ENCODE measurements at places on chromosomes 16 and 17.

DNA sequence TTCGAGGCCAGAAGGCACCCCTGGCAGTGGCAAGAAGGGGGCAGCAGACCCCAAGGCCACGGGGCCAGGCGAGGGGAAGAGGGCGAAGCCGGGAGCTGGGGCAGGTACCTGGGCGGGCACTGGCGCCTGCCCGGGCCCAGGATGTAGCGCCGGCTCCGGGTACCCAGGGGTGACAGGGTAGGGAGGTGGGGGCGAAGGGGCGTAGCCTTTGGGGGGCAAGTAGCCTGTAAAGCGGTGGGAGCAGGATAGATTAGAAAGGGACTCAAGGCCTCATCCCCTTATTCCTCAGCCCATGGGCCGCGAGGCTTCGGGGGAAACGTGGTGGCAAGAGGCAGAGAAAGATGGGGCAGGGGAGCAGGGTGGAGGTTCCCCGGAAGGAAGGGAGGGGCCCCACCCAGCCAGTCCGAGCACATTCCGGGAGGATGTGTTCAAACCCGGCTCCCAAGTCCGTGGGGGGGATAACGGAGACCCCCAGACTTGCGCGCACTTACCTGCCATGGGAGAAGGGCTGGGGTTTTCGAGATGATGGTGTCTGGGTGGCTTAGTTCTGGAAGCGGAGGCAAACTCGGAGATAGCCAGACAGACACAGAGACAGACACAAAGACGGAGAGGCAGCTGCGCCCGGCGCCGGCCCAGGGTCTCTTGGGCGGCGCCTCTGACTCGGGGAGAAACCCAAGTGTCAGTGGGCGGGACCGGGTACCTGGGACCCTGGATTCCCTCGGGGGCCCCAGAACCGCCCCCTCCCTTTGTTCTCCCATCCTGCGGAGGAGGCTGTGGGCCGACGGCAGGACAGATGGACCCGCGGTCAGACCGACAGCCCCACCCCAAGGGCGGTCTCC is 493 bp downstream of the PLSCR3 start:
- DNase-seq: peak; percentile 66

DNA sequence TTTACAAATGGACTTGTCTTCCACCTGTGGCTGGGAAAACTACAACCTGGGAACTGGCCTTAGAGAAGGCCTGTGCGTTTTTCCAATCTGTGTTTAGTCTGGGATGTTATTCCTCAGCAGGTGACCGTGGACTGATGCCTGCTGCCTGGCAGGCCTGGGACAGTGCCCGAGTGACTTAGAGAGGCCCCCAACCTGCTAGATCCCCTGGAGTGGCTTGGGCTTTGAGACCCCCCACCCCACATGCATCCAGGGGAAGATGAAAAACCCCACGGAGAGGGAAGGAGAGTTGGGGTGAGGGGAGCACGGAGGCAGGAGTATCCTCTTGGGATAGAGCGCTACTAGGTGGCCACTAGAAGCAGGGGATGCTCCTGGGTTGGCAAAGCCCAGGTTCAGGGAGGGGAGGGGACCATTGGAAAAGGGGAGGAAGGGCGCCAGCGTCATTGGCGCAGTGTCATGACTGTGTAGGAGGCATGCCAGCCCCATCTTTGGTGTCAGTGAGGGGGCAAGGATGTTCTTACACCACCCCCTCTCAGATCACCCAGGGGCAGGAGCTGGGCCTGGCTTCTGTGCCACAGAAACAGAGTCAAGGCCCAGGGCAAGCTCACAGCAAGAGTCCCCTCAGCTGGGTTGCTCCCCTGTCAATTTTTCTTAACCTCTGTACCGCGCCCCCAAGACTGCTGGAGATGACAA is 54.1 kb downstream of the MEAK7 start:
- no peak for DNase-seq

GRCh38 chr16:705431-706188 is at the start of gene FBXL16:
Gene FBXL16, minus strand, starts transcription at chr16:705801. Its CDS starts 8,396 bp downstream, at chr16:697405.
- no peak for DNase-seq

GRCh38 chr17:39971076-39971603 is 8.3 kb downstream of the GSDMA start:
- no peak for DNase-seq

GRCh38 chr17:2054512-2055291 is at the start of gene HIC1:
Gene HIC1, plus strand, starts transcription at chr17:2055103. Its CDS starts 1,588 bp downstream, at chr17:2056691.
- peak; percentile 66 for DNase-seq

DNA sequence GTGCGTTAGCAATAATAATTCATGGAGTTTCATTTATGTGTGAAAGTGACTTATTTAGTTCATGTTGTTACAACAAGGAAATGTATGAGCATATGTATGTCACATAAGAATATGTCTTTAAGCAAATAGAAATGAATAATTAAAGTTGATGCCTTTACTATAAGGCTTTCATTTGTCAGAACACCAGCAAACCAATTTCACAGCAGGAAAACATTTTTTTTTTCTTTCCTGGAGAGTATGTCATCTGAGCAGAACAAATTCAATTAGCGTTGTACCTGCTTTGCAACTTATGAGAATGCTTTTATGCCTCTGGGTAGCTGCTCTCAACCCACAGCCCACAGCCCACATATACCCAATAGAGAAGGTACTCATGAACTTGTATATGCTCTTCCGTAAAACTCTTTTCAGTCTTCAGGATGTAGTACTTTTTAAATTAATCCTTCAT is 26.3 kb upstream of the APOH start:
- peak; percentile 11 for DNase-seq

DNA sequence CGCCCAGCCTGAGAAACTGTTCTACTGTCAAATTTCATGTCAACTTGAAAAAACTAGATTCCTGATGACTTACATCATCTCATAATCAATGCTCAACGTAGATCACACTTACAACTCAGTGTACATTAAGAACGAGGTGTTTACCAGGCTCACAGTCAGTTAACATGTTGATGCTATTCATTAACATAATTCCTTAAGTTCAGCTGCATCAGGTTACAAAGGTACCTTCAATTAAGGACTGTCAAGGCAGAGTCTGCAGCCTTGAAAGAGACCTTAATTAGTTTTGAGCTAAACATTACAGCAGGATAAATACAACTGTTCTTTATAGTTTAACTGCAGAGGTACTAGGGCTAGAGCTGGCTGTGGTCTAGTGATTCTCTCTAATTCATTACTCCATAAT is 1.9 kb downstream of the GNA13 start:
- no peak for DNase-seq

- no peak for DNase-seq
These were observed 119.3 kb downstream of the STX8 start for GRCh38 chr17:9456330-9456729.

- no peak for DNase-seq
These were observed 998 bp upstream of the PRKCA start for GRCh38 chr17:66301367-66301863.

GRCh38 chr17:75454193-75454592 is 2.2 kb upstream of the TMEM94 start:
- no peak for DNase-seq

- DNase-seq: no peak
These were observed 21.6 kb downstream of the ZNF276 start for GRCh38 chr16:89742948-89743347.

DNA sequence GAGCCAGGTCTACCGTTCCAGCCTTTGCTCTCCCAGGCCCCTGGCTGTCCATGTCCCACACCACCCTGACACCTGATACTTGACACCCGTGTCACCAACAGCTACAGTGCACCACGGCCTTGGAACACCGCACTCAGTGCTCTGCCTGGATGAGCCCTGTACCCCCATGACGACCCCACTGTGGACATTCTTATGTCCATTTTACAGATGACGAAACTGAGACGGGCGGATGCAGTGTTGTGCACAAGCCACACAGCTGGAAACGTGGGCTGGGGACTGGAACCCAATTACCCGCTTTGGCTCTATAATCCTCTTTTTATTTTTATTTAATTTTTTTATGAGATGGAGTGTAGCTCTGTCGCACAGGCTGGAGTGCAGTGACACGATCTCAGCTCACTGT is 83.6 kb upstream of the CBX4 start:
- DNase-seq: no peak

DNA sequence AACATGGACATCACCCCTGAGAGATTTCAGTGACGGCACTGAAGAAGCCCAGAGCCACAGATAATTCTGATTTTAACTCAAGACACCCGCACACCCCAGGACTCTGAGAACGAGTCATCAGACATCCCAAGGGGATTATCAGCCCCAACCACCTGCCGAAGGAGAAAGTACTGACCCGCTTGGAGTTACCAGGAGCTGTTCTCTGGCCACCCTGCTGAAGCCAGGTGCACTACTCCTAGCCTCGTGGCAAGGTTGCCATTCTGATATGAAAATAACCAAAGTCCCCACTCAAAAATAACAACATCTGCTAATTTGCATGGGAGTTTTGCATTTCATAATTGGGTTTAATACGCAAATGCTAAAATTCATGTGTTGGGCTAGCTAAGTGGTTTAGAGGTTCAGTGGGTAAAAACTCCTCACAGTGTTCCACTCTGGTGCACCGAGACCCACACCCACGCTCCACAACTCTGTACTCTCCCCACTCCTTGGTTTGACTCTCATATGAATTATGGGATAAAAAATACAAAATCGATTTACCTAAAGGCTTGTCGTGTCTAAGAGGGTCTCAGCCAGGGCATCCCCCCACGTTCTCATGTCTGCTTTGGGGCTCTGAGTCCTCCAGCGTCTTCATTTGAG is 143.0 kb upstream of the NOL11 start:
- DNase-seq: no peak

- no peak for DNase-seq
These were observed 38.5 kb downstream of the ERCC4 start for GRCh38 chr16:13958474-13958873.

- no peak for DNase-seq
These were observed at the start of gene NUPR1 for GRCh38 chr16:28538733-28539596. Gene NUPR1, minus strand, starts transcription at chr16:28538974. Its CDS starts 67 bp downstream, at chr16:28538907.

DNA sequence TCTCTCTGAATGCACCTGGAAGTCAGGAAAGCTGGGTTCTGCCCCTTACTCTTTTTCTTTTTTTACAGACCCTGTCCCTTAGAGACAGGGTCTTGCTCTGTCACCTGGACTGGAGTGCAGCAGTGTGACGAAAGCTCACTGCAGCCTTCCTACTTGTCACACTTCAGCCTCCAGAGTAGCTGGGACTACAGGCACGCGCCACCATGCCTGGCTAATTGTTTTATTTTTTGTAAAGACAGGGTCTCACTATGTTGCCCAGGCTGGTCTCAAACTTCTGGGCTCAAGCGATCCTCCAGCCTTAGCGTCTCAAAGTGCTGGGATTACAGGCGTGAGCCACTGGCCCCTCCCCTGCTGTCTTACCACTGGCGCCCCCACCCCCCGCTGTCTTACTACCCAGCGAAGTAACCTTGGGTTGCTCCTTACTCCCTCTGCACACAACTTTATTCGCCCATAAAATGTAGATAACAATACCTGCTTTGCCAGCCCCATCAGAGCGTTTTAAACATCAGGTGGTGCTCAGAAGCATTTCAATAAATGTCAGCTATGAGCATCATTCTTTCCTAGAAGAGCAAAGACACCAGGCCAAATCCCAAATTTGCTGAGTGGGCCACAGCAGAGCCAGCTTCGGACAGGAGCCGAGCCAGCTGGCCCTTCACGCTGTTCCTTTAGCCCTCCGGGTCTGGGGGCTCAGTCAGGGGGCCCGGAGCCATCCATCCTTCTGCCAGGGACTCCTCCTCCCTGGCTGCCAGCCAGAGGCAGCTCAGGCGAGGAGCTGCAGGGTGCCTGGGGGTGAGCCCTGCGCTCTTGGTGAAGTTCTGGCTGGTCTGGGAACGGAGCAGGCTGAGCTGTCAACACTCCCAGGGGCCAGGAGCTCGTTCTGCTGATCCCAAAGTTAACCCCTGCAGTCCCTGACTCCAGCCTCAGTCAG is 24.4 kb downstream of the SRL start:
- no peak for DNase-seq

GRCh38 chr16:85250609-85251223 is 138.4 kb upstream of the CIBAR2 start:
- DNase-seq: no peak

DNA sequence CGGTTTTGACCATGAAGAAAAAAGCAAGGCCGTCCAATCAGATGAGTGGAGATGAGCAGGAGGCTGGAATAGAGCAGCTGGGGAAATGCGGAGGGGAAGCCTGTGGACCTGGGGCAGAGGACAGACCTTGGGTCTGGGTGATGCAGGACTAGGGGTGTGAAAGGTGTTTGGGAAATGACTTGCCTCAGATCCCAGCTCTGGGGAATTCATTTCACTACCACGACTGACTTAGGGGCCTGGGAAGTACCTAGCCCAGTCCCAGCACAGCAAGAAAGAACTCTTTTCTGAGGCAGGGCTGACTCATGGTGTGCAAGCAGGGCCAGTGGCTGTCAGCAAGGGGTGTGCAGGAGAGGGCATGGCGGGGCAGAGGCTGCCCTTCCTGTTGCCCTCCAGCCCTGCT is 14.8 kb downstream of the DNAI2 start:
- no peak for DNase-seq

GRCh38 chr16:88977018-88977811 is at the start of gene CBFA2T3:
Gene CBFA2T3, minus strand, starts transcription at chr16:88977207. Its CDS starts 400 bp downstream, at chr16:88976807.
- peak; percentile 11 for DNase-seq

- peak; percentile 45 for DNase-seq
These were observed 48.4 kb upstream of the SKAP1 start for GRCh38 chr17:48478224-48479013.

DNA sequence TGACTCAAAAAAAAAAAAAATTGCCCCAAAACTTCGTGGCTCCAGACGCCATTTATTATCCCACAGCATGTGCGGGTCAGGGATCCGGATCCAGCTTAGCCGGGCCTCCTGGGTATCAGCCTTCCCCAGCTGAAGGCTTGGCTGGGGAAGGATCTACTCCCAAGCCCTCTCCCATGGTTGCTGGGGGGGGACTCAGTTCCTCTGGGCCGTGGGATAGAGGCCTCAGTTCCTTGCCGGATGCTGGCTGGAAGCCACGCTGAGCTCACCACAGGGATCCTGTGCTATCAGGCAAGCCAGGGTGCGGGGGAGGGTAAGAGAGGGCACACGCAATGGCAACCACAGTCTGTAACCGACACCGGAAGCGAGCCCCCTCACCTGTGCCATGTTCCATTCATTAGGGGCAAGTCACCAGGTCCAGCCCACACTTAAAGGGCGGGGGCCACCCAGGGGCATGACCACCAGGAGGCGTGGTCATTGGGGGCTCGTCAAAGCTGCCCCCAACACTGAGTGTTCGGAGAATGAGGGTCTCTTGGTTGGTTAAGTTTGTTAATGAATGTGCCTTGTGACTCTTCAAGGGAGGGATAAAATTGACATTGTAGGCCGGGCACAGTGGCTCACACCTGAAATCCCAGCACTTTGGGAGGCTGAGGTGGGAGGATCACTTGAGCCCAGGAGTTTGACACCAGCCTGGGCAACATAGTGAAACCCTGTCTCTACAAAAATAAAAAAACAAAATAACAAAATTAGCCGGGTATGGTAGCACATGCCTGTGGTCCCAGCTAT is 210.0 kb upstream of the GSE1 start:
- DNase-seq: no peak

GRCh38 chr16:69787883-69788282 is 25.8 kb downstream of the WWP2 start:
- no peak for DNase-seq

All from CD4-positive, alpha-beta T cell treated with Interleukin-4 for 4 hours (primary cell).